ENCODE measurements at places on chromosomes 4 and X.
A peak's percentile ranks its signal among the peaks of the same experiment; 100 is the strongest.

GRCh38 chrX:38379088-38379487 lies 26.7 kb downstream of the OTC start:
- DNase-seq: peak; percentile 73

DNA sequence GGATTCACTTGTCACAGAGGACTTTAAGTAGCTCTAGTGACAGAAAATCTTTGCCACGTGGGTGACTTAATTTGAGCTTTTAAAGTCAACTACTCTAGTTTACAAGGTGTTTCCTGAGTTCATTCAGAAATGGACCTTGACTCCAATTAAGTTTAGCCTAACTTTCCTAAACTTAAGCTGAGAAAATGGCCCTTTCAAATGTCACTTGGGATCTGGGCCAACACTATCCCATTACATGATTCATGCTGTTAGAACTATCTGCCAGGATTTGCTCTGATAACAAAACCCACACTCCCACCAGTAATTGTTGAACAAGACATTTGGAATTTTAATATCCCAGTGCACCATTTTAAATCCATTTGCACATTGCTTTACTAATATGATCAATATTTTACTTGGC lies 40.8 kb downstream of the C4orf46 start:
- DNase-seq: no peak

GRCh38 chr4:70577220-70577927 lies 14.7 kb upstream of the AMBN start:
- DNase-seq: no peak

- DNase-seq: peak; percentile 60
Observed at GRCh38 chrX:115499112-115499805, 61.7 kb upstream of the PLS3 start.

GRCh38 chr4:143215873-143216272 lies 31.2 kb downstream of the USP38 start:
- no peak for DNase-seq

- DNase-seq: no peak
Observed at GRCh38 chrX:115067812-115068211, 50.4 kb upstream of the IL13RA2 start.
